ENCODE measurements at places on chromosomes 2 and 18. TPM values are rescaled to one million over a fixed set of nuclear protein-coding genes. Genes with fewer than 3 reads are reported as not detected.
A peak's percentile ranks its signal among the peaks of the same experiment; 100 is the strongest.

Gene ESPNL
- total RNA-seq = 1.5 TPM

GRCh38 chr2:106789185-106789584, 96.8 kb downstream of the ST6GAL2 start:
- peak; percentile 6 for DNase-seq

DNA sequence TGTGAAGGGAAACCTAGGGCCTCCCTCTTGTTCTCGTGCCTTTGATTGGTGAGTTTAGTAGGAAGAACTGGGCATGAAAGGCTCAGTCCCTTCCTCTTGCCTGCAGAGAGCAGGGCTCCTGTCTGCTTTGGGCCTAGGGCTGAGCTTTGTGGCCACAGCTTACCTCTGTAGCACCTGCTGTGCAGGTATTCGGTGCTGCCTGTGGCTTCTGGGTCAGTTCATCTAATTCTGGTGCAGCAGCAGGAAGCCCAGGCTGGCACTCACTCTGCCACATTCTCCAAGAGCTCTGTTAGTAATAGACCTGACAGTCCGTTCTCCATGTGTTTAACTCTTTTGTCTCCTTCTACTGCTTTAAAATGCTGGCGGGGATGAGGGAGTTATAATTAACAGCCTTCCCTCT, 96.5 kb downstream of the DLGAP1 start:
- DNase-seq = no peak

DNA sequence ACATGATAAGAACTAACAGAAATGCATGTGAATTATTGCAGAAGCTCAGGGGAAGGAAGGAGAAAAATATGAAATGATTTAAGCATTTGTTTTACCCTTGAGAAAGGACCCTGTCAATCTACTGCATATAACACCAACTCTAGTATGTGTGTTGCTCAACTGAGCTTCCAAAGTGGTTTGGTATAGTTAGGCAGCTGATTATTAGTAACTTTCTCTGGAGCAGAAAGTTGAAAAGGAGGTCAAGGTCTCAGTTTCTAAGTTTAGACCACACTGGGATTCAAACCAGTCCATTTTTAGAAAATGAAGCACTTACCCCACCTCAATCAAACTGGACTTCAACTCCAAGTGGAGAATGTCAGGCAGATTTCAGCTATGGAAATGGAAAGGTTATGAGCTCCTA, 123.3 kb upstream of the CDC42EP3 start:
- DNase-seq = no peak

Data from GM23248 (cell line).